H1 (cell line): ENCODE measurements at places on chromosomes 11 and 22. TPM values are rescaled to one million over a fixed set of nuclear protein-coding genes. Genes with fewer than 3 reads are reported as not detected.

Gene SCGB1D2
- not detected in 2 replicates for total RNA-seq

Gene DNAJB7
- not detected in 2 replicates for total RNA-seq

GRCh38 chr22:44195189-44195871 lies 14.6 kb downstream of the PARVG start:
- no peaks in the 10 kb centered on the region; the same call in 1 of the 2 replicates for H3K4me1 ChIP-seq
- no peak overlapping the region for H3K4me3 ChIP-seq

- no peaks in the 10 kb centered on the region for H3K27me3 ChIP-seq
- H3K4me3 ChIP-seq = no peak overlapping the region
- peaks cover 23% of the 10 kb centered on the region for H3K36me3 ChIP-seq
- DNase-seq = no peak
These were observed 10.5 kb downstream of the TPST2 start for GRCh38 chr22:26579331-26579886.

Gene RGL4
- not detected in 2 replicates for total RNA-seq

DNA sequence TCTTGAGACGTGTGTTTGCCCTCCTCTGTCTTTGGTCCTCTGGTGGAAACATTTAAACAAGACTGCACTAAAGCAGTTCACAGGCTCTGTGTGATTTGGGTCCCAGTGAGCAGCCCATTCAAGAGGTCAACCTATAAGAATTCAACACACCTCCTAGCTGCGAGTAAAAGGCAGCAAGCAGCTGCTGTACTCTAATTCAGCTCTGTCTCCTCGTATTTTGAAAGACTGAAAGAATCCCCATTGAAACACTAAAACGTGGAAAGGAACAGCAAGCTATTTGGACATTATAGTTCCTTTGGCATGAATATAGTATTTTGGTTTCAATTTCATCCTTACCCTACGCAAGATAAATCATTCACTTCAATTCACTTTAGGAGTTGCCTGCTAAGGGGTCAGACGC lies 1046.7 kb downstream of the DLG2 start:
- no peak overlapping the region for H3K27ac ChIP-seq
- no peak overlapping the region for H3K4me3 ChIP-seq
- no peaks in the 10 kb centered on the region for H3K27me3 ChIP-seq

Gene LYVE1
- 0.09 TPM in 1 of 2 replicates, not detected in the other for total RNA-seq

Gene ISX
- not detected in 2 replicates for total RNA-seq

DNA sequence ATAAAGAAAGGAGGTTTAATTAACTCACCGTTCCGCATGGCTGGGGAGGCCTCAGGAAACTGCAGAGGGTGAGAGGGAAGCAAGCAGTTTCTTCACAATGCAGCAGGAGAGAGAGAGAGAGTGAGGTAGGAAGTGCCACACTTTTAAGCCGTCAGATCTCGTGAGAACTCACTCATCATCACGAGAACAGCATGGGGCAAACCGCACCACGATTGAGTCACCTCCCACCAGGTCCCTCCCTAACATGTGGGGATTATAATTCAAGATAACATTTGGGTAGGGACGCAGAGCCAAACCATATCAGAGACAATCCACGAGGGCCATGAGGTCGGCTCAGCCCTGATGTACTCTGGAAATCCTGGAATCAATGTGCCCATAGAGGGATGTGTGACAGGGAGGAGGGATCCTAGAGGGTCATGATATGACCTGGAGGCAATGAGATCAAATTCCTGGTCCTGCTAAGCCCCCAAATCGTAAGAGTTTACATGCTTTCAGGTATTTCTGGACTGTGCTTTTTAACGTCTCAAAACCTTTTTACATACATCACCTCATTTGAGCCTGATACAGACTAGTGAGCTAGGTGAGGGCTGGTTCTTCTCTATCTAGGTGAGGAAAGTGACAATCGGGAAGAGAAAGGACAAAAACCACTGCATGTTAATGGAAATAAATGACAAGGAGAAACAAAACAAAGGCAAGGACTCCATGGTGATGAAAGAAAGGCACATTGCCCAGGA lies 19.5 kb upstream of the RASSF10 start:
- H3K4me3 ChIP-seq = no peak overlapping the region
- H3K27ac ChIP-seq = no peak overlapping the region
- no peaks in the 10 kb centered on the region for H3K36me3 ChIP-seq
- DNase-seq = no peak

- no peaks in the 10 kb centered on the region for H3K36me3 ChIP-seq
- no peaks in the 10 kb centered on the region for H3K4me1 ChIP-seq
- H3K27ac ChIP-seq = no peak overlapping the region
- no peak for DNase-seq
- H3K27me3 ChIP-seq = no peaks in the 10 kb centered on the region
- H3K4me3 ChIP-seq = no peak overlapping the region
These were observed 133.7 kb upstream of the LDLRAD3 start for GRCh38 chr11:35810045-35810645.

DNA sequence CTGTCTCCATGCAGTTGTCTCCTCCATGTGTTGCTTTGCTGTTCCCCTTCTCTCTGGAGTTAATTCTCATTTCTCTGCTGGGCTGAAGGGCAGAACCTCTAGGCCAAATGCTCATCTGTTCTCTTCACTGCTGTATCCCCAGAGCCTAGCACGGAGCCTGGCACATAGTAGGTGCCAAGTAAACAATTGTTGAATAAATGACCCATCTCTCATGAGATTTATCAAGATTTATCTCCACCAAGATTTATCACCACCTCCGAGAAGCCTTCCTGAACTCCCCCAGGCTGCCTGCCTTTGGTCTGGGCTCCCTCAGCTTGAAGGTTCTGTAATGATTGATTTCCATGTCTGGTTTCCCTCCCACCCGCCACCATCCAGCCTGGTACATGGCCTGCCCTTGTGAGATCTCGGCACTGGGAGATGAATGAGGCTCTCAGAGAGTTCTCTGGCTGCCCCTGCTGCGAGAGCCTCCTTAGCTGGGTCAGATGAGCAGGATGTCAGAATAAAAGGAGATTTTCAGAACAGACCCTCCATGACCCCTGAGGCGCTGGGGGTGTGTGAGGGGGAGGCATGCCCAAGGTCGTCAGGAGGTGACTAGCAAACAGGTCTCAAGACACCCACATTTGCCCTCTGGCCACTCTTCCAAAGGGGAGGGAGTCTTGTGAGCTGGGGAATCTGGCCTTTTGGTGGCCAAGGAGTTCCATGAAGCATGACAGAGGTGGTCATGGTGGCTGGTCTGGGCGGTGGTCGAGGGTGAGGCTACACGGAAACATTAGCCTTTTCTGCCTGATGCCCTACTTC lies 2.4 kb upstream of the GDPD5 start:
- peaks cover 7% of the 10 kb centered on the region; the same call in 1 of the 2 replicates for H3K4me1 ChIP-seq
- H3K36me3 ChIP-seq = no peaks in the 10 kb centered on the region
- peaks cover 14% of the 10 kb centered on the region for H3K27me3 ChIP-seq
- no peak for DNase-seq
- H3K27ac ChIP-seq = no peak overlapping the region

Gene RFPL1
- not detected in 2 replicates for total RNA-seq

GRCh38 chr22:37314315-37315074 lies 32.2 kb downstream of the CYTH4 start:
- H3K4me3 ChIP-seq = no peak overlapping the region
- H3K4me1 ChIP-seq = no peaks in the 10 kb centered on the region
- no peak overlapping the region for H3K27ac ChIP-seq
- H3K36me3 ChIP-seq = no peaks in the 10 kb centered on the region
- no peak for DNase-seq

DNA sequence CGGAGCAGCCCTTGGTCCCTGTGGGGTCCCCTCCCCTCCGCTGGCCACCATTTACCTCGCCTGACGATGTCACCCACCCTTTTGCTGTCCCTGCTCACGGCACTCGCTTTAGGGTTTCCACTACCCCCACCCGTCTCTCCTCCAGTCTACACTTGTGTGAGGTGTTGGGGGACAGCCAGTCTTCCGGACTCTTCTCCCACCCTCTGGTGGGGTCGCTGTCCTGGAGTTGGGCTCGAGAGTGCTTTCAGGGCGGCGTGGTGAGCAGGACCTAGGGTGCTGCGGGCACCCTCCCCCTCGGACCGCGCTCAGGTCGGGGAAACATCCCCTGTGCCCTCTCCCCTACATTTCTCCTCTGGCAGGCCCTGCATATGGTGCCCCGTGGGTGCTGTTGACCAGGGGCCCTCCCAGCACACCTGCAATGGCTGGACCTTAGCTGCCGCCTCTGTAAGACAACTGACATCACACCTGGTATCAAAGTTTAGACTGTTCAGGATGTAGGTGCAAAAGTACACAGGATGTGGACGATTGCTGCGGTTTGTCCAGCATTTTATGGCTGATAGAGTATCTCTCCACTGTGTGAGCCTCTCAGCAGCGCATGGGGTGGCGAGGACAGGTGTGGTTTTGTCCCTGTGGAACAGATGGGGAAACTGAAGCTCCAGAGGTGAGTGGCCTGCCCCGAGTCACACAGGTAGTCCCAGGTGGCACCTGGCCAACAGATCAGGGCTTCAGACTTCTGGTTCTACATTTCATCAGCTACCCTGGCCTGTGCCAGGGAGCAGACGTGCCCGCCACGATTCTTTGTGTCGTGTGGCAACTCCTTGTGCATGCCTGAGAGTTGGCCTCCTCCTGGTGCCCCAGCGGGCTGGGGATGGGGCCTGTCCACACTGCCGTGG lies 1.2 kb downstream of the GRK2 start:
- H3K4me1 ChIP-seq = peaks cover 8% of the 10 kb centered on the region
- H3K27ac ChIP-seq = no peak overlapping the region
- 0 out of 2 replicates have a peak, but pooled peaks cover 3% of the 10 kb centered on the region for H3K36me3 ChIP-seq
- H3K4me3 ChIP-seq = peak overlapping the region; percentile 90
- no peak for DNase-seq

- H3K36me3 ChIP-seq = peaks cover 6% of the 10 kb centered on the region
- DNase-seq = no peak
- no peaks in the 10 kb centered on the region for H3K27me3 ChIP-seq
- no peaks in the 10 kb centered on the region for H3K4me1 ChIP-seq
- no peak overlapping the region for H3K4me3 ChIP-seq
These were observed 188.6 kb downstream of the SWAP70 start for GRCh38 chr11:9852465-9852864.

Gene CNTF
- 1.5 and 1.9 TPM in 2 replicates for total RNA-seq

GRCh38 chr11:14584595-14584994 lies 59.0 kb upstream of the PDE3B start:
- H3K36me3 ChIP-seq = no peaks in the 10 kb centered on the region
- no peaks in the 10 kb centered on the region for H3K4me1 ChIP-seq
- H3K27ac ChIP-seq = no peak overlapping the region
- DNase-seq = no peak

Gene MS4A15
- total RNA-seq = 0.17 TPM in 1 of 2 replicates, not detected in the other

GRCh38 chr11:131811383-131811782 lies 441.0 kb downstream of the NTM start:
- H3K4me1 ChIP-seq = peaks cover 13% of the 10 kb centered on the region
- no peak overlapping the region for H3K27ac ChIP-seq
- no peaks in the 10 kb centered on the region for H3K36me3 ChIP-seq
- no peak for DNase-seq
- H3K27me3 ChIP-seq = no peaks in the 10 kb centered on the region
- H3K4me3 ChIP-seq = no peak overlapping the region

- no peaks in the 10 kb centered on the region for H3K36me3 ChIP-seq
- H3K27ac ChIP-seq = no peak overlapping the region
- no peak for DNase-seq
- no peaks in the 10 kb centered on the region for H3K27me3 ChIP-seq
These were observed 38.0 kb upstream of the PICALM start for GRCh38 chr11:86106916-86107315.

Gene JAM3
- 40.3 and 42.8 TPM in 2 replicates for total RNA-seq

Gene SCO2
- total RNA-seq = 2.2 TPM in 1 of 2 replicates, not detected in the other
